ENCODE measurements at places on chromosomes 7 and 10.

DNA sequence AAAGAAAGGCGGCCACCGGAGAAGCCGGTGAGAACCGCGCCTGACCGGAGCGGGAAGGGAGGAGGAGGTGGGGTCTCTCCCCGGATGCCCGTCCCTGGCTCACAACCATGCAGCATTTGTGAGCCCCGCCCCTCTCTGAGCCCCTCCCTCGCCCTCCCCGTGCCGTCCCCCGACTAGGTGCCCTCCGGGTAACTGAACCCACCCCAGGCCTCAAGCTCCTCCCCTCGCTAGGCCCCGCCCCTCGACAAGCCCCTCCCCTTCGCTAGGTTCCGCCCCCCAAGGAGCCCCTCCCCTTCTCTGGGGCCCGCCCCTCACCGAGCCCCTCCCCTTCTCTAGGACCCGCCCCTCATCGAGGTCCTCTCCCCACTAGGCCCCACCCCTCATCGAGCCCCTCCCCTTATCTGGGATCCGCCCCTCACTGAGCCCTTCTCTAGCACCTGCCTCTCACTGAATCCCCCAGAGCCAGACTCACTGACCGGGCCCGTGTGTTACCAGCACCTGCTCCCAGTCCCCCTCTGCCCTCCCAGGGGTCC lies 42.2 kb upstream of the HSPB1 start:
- DNase-seq: peak; percentile 47

- no peak for DNase-seq
Observed at GRCh38 chr10:94108200-94108599, 114.5 kb downstream of the PLCE1 start.

GRCh38 chr10:13247784-13248183 lies 13.6 kb upstream of the UCMA start:
- DNase-seq: no peak

- no peak for DNase-seq
Observed at GRCh38 chr7:134350709-134351108, 34.0 kb upstream of the SLC35B4 start.

GRCh38 chr7:150745876-150746275 lies 8.7 kb downstream of the GIMAP5 start:
- no peak for DNase-seq

DNA sequence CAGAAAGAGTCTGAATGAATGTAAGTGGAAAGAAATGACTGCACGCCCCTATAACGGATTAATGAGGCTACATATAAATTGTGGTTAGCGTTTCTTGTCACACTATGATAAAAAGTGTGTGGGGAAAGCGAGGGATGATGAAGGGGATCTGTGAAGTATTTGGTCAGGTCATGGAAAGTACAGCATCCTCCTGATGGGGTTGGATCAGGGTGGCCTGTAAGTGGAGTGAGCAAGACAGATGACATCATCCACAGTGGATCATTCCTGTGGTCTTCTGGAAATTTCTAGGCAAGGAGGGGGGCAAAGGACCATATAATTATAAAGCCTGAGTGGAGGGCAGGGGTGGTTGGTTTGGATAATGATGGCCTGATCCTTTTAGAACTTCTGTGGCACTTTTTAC lies 606.0 kb downstream of the INHBA start:
- no peak for DNase-seq

DNA sequence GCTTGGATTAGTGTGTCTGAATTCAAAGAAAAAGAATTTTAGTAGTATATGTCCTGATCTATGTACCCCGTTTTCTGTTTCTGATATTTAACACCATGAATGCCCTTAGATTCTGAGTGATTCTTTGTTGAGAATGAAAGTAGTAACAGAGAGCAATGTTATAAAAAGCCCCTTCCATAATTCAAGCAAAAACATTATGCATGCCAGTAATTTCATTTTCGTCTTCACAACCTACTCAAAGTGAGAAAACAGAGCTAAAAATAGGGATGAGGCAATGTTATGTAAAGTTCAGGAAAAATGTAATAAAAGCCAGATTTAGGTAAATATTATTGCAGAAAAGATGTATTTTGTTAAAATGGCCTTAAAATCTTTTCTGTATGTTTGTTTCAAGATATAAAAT lies 28.1 kb downstream of the PTPRZ1 start:
- DNase-seq: no peak
